ENCODE measurements at places on chromosomes 2 and 18. TPM values are rescaled to one million over a fixed set of nuclear protein-coding genes. Genes with fewer than 3 reads are reported as not detected.

- no peak for DNase-seq
- H3K4me1 ChIP-seq = no peaks in the 10 kb centered on the region
- no peaks in the 10 kb centered on the region for H3K27me3 ChIP-seq
- no peak overlapping the region for H3K27ac ChIP-seq
Measured at GRCh38 chr2:26471766-26472706, 5.9 kb downstream of the OTOF start.

The ZBTB7C gene
- total RNA-seq = 11.9 TPM

The SLC4A3 gene
- total RNA-seq = 53.2 TPM

- no peaks in the 10 kb centered on the region for H3K36me3 ChIP-seq
- no peak overlapping the region for H3K27ac ChIP-seq
- no peaks in the 10 kb centered on the region for H3K4me1 ChIP-seq
- no peaks in the 10 kb centered on the region for H3K27me3 ChIP-seq
- DNase-seq = no peak
Measured at GRCh38 chr2:206721256-206721920, 3.2 kb upstream of the DYTN start.

- no peak overlapping the region for H3K27ac ChIP-seq
- no peak overlapping the region for H3K4me3 ChIP-seq
- no peaks in the 10 kb centered on the region for H3K36me3 ChIP-seq
- H3K27me3 ChIP-seq = no peaks in the 10 kb centered on the region
- no peaks in the 10 kb centered on the region for H3K4me1 ChIP-seq
Measured at GRCh38 chr2:241198381-241199279, 10.2 kb downstream of the ANO7 start.

DNA sequence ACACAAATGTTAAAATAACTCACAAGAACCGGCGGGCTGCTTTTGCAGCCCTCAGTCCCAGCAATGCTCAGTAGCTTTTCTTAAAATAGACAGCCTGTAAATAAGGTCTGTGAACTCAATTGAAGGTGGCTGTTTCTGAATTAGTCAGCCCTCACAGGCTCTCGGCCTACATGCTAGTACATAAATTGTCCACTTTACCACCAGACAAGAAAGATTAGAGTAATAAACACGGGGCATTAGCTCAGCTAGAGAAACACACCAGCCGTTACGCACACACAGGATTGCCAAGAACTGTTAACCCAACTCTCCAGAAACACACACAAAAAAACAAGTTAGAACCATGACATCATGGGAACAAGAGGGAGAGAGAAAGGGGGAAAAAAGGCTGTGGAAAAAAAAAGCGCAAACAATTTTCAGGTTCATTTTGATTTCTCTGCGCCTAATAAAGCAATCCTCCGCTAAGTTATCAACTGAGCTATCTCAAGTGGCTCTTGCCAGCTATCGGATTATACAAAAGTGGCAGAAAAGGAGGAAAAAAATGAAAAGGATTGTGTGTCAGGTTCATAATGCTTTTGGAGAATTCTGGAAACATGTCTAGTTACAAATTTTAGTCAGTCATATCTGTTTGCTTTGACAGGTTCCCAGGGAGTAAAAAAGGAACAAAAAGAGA, 89.1 kb downstream of the ZEB2 start:
- no peaks in the 10 kb centered on the region for H3K36me3 ChIP-seq
- H3K4me1 ChIP-seq = peaks cover 11% of the 10 kb centered on the region
- peak; percentile 61 for DNase-seq
- H3K27me3 ChIP-seq = no peaks in the 10 kb centered on the region
- H3K4me3 ChIP-seq = no peak overlapping the region

The MBP gene
- total RNA-seq = 21.7 TPM

DNA sequence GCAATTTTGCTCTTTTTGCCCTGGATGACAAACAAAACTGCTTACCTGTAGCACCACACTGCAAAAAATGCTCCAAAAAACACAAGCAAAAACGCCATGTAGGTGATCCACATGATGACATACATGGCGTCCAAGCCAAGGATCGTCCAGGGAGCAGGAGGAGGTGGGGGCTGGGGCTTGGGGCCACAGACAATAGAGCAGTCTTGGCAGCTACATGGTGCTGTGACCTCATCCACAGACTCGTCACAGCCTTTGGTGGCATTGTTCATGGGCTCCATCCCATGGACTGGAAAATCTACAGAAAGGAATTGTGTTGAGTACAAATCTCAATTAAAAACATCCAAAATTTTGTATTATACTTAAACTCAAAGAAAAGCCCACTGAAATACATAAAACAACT, 26.1 kb downstream of the NPC1 start:
- no peaks in the 10 kb centered on the region for H3K36me3 ChIP-seq
- no peaks in the 10 kb centered on the region for H3K27me3 ChIP-seq
- H3K4me3 ChIP-seq = no peak overlapping the region
- H3K27ac ChIP-seq = no peak overlapping the region

DNA sequence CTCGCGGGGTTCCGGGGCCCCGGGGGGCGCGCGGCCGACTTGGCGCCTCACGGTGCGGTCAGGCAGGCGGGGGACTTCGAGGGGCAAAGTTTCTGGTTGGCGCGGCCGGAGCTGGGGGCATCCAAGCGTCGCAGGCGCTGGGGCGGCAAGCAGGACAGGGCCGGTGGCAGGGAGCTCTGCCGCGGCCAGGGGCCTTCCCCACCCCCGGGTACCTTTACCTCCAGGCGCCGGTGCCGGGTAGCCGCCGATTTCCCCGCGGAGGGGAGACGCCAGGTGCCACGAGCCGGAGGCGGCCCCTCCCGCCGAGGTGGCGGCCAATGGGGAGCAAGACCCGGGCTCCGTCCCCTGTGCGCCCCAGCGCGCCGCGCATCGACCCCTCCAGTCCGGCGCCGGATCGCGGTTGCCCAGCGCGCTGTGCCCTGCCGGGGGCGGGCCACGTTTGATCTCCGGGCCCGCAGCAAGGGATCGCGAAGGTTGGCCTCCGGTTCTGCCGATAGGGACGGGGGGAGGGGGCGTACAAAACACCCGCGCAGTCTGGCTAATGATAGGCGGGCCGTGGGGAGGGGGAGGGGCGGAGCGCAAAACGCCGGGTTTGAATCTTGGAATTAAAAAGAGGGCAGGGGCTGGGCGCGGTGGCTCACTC, at the start of gene ST8SIA5:
Gene ST8SIA5 (minus strand): TSS at position 495 of the 643 bp plus-strand sequence. CDS start 545 bp downstream, outside the sequence.
- H3K36me3 ChIP-seq = no peaks in the 10 kb centered on the region
- no peak within 1 kb of the TSS for H3K27ac ChIP-seq
- no peak for DNase-seq
- no peak within 1 kb of the TSS for H3K4me3 ChIP-seq
- H3K27me3 ChIP-seq = no peaks in the 10 kb centered on the region
- peaks cover 2% of the 10 kb centered on the region for H3K4me1 ChIP-seq

DNA sequence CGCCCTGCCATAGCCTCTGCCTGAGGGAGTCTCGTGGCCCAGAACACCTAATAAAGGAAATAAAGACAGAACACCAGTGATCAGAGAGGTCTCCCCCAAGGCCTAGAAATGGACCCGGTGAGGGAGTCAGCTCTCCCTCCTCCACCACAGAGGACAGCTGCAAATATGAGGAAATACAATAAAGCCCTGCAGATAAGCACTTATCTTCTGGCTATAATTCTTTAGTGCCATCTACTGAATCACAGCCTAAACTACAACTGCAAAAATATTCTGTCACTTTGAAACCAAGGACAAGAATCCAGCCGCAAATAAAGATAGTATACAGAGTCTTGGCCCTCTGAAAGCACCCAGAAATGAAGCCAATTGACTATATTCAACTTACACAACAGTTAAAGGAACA, 42.4 kb upstream of the TACR1 start:
- no peaks in the 10 kb centered on the region for H3K36me3 ChIP-seq
- no peaks in the 10 kb centered on the region for H3K4me1 ChIP-seq
- no peak for DNase-seq
- H3K4me3 ChIP-seq = no peak overlapping the region
- H3K27me3 ChIP-seq = no peaks in the 10 kb centered on the region

DNA sequence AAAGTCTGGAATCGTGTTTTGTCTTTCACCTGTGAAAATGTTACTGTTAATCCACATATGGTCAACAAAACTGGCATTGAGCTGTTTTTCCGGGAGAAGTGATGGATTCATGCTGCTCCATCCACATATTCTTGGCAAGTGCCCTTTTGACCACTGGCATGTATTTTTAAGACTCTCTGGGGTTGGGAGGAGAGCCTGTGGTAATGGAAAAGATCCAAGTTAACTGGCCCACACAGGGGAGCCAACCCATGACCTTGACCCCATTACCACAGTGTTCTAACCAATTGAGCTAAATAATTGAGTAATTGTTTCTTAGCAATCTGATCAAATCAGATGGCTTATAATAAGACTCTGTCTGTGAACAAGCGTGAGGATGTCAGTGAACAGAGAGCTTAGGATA, 296.2 kb upstream of the NRP2 start:
- H3K27ac ChIP-seq = no peak overlapping the region
- no peak overlapping the region for H3K4me3 ChIP-seq
- no peaks in the 10 kb centered on the region for H3K27me3 ChIP-seq

Measured in ovary (tissue), 10 donors.